ENCODE measurements at places on chromosomes 11 and 22. TPM values are rescaled to one million over a fixed set of nuclear protein-coding genes. Genes with fewer than 3 reads are reported as not detected.

PIH1D2 gene
- total RNA-seq = 0.54 TPM

NTM gene
- total RNA-seq = not detected

OR2AG2 gene
- total RNA-seq = 1.6 TPM

CHADL gene
- 1.9 TPM for total RNA-seq

MYO7A gene
- 0.27 TPM for total RNA-seq

LUZP2 gene
- not detected for total RNA-seq

RAB3IL1 gene
- total RNA-seq = 0.54 TPM

TMEM45B gene
- total RNA-seq = 0.27 TPM

TPBGL gene
- under 0.01 TPM for total RNA-seq

HEPN1 gene
- total RNA-seq = not detected

OR8A1 gene
- not detected for total RNA-seq

ELFN2 gene
- total RNA-seq = under 0.01 TPM

EMID1 gene
- total RNA-seq = 161 TPM

TSGA10IP gene
- total RNA-seq = not detected

CYB5R3 gene
- total RNA-seq = 89.4 TPM

DDX25 gene
- total RNA-seq = 0.54 TPM

ZC3H12C gene
- total RNA-seq = 11.8 TPM

NRXN2 gene
- total RNA-seq = 1.6 TPM
